ENCODE measurements at places on chromosomes 5 and 9.

DNA sequence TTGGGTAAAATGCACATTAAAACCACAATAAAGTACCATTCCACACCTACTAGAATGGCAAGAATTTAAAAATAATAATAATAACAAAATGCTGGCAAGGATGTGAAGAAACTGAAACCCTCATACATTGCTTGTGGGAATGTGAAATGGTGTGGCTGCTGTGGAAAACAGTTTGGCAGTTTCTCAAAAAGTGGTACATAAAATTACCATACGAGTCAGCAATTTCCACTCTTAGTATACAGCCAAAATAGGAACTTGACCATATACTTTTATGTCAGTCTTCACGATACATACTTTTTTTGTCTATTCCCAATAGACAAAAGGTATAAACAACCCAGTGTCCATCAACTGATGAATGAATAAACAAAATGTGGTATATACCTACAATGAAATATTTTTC lies 15.6 kb downstream of the FKBP15 start:
- DNase-seq, result no peak

GRCh38 chr5:132665574-132666080 lies 7.7 kb downstream of the IL13 start:
- no peak for DNase-seq

GRCh38 chr9:92206488-92206887 lies 87.0 kb downstream of the IARS1 start:
- DNase-seq, result no peak

DNA sequence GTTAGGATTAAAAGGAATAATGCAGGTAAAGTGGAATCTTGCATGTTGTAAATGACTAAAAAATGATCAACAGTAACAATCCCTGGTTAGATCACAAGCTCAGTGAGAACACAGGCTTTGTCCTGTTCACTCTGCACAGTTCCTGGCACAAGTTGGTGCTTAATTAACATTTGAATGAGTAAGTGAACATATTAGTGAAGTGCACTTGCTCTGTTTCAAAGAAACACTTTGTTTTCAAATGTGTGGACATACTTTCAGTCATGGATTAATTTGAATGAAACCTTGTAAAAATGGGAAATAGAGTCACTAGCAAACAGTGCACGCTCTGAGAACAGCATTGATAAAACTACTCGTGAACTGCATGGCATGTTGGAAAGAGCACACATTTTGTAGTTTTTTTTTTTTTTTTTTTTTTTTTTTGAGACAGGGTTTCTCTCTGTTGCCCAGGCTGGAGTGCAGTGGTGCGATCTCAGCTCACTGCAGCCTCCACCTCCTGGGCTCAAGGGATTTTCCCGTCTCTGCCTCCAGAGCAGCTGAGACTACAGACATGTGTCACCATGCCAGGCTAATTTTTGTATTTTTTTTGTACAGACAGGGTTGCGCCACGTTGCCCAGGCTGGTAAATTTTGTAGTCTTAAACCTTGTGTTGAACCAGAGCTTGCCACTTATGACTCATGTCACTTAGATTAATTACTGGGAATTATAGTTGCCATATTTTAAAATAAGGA lies 159.9 kb downstream of the LURAP1L start:
- DNase-seq, result no peak

DNA sequence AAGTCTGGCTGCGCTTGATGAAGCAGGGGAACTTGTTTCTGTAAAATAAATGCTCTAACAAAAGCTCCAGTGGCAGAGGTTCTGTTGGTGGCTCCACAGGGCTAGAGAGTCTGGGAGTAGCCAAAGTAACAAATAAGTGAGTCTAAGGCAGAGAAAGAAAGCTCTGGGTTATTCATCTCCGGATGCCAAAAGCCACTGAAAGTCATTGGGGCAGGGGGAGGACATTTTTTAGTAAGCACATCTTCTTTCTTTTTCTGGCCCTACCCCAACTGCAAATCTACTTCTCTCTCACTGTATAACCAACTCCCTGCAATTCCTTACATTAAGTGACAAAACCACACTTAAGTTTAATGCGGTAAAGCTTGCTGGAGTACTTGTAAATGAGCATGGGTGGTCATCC lies 141.6 kb downstream of the INSYN2B start:
- DNase-seq, result no peak

GRCh38 chr5:114782177-114782576 lies 387.5 kb downstream of the TRIM36 start:
- no peak for DNase-seq

DNA sequence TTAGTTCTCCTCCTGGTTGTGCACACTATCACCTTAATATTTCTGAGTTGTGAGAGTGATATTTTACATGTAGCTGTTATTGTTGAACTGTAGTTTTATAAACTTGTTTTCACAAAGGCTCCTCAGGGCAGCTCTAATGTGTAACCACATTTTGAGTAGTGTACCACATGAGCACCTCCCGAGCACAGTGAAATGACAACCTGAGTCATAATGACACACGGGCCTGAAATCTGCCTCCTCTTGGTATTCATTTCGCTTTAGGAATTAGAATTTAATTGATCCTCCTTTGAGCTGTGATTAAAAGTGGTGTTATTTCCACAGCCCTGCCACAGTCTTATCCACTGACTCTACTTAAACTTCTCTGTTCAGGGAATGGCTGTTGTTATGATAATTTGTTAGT lies 7.9 kb downstream of the MTRR start:
- no peak for DNase-seq

GRCh38 chr5:83385812-83386211 lies 85.7 kb upstream of the VCAN start:
- DNase-seq, result no peak

- DNase-seq, result no peak
These were observed 30.3 kb downstream of the TPPP start for GRCh38 chr5:662751-663435.

DNA sequence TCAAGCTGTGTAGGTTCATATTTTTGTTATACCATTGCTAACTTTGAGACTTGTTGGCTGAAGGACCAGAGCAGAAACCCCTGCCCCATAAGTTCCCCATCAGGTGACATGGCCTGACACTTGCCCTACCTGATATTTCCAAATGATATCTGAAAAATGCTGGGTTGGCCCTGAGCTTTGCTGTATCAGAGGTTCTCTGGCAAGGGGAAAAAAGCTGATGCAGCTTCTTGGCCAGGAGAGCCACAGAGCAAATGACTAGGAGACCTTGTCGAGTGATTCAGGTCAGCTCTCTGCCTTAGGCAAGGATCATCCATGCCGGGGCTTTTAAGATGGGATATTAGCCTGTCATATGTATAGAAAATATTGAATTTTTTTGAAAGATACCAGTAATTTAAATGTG lies 2.9 kb upstream of the MEGF9 start:
- no peak for DNase-seq

- DNase-seq, result peak; percentile 12
These were observed 34.3 kb downstream of the GPR107 start for GRCh38 chr9:130088051-130088450.

DNA sequence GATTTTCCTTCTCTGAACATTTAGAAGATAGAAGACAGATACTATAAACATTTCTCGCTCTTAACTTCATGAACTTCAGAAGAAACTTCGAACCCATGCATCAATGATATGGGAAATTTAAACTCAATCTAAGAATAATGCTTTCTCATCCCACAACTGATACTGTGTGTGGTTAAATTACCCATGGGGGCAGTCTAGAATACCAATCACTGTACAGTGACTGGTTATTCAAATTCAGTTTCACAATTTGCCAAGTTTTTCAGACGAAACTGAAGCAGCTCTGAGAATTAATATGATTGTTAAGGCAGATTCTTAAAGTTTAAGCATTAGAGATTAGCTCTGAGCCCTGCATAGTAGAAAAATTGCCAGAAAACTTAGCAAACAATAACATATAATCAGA lies 431.0 kb downstream of the SH3GL2 start:
- DNase-seq, result no peak

- no peak for DNase-seq
These were observed 216.5 kb upstream of the DMRT1 start for GRCh38 chr9:624935-625500.

- no peak for DNase-seq
These were observed 110.2 kb upstream of the ISL1 start for GRCh38 chr5:51273021-51273420.

- no peak for DNase-seq
These were observed 4.0 kb upstream of the FUT7 start for GRCh38 chr9:137035937-137036336.

- DNase-seq, result no peak
These were observed 132.1 kb upstream of the MTAP start for GRCh38 chr9:21670374-21670773.

DNA sequence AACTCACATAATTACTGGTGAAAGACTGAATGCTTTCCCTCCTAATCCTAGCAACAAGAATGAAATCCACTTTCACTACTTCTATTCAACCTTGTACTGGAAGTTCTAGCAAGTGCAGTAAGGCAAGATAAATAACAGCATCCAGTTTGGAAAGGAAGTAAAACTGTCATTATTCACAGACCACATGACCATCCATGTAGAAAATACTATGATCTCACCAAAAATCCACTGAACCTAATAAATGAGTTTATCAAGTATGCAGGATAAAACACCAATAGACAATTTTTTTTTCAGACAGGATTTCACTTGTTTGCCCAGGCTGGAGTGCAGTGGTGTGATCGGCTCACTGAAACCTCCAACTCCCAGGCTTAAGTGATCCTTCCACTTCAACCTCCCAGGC lies 117.7 kb downstream of the TMEM167A start:
- DNase-seq, result no peak

DNA sequence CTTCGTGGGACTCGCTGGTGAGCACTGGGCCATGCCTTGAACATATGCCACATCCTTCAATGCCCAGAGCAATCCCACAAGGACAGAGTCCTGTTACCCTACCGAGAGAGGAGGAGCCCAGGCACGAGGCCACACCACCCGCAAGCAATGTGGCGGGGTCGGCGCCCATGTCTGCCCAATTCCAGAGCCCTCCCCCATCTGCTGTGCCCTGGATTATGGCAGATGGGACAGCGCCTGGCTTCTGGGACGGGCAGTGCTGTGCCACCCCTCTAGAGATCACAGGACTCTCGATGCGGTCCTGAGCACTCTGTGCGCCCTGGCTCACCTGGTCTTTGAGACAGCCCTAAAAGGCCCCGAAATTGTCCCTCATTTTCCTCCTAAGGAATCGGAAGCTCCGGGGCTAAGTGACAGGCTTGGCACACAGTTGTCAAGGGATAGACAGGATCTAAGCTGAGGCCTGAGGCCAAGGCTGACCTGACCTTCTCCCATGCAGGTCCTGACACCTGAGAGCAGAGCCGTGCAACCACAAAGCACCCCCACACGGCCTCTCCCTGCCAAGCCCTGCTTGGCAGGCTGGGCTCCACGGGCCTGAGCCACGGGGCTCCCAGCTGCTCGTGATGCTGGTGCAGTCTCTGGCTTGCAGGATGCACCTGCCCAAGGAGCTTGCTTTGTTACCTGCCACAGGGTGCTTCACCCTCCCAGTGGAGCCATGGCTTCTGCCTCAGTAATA lies 48.8 kb downstream of the PRRT1B start:
- no peak for DNase-seq

- no peak for DNase-seq
These were observed 205.3 kb downstream of the TTLL11 start for GRCh38 chr9:121887553-121888437.

- DNase-seq, result no peak
These were observed 235.8 kb downstream of the TMEM38B start for GRCh38 chr9:105930011-105930627.

GRCh38 chr9:81789721-81790120 lies 100.4 kb upstream of the TLE1 start:
- no peak for DNase-seq

DNA sequence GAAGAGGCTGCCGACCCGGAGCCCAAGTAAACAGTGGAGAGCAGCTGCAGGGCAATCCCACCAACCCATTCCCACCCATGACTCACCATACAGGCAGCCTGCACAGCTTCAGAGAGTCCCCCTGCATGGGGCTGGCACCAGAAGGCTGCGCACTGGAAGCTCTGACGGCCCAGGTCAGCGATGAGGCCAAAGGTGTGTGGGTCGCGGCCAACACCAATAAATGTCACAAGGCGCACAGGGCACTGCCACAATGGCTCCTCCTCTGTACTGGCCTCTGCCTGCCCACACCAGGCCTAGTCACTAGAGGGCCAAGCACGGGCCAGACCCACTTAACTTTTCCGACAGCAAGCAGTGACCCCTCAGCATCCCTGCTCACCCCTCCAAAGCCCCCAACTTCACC lies 3.0 kb upstream of the SRA1 start:
- no peak for DNase-seq

GRCh38 chr5:151214614-151215545 lies 9.0 kb downstream of the CCDC69 start:
- peak; percentile 72 for DNase-seq

GRCh38 chr9:26131886-26132285 lies 453.6 kb upstream of the TUSC1 start:
- no peak for DNase-seq

DNA sequence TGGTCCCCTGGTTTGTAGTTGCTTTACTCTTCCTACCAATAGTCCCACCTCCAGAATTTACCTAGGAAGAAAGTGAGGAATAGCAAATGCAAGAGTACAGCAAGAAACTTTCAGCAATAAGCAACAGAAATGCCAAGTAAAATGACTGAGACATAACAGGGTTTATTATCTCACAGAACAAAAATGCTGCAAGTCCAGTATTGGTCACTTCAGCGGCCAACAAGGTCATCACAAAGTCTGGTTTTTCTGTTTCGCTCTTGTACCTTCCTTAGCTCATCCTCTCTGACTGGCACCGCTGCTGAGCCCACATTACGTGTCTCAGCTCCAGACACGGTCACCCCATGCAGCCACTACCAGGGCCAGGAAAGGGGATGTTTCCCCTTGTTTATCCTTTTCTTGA lies 82.7 kb downstream of the RFK start:
- no peak for DNase-seq

GRCh38 chr9:94644543-94644942 lies 5.2 kb upstream of the FBP1 start:
- no peak for DNase-seq

GRCh38 chr5:39891376-39891775 lies 466.6 kb upstream of the DAB2 start:
- DNase-seq, result no peak

GRCh38 chr5:142426129-142427014 lies 101.6 kb upstream of the SPRY4 start:
- DNase-seq, result peak; percentile 75

- no peak for DNase-seq
These were observed 300.2 kb downstream of the FBXL17 start for GRCh38 chr5:108081707-108082106.
